ENCODE measurements at places on chromosomes 6 and 20.

DNA sequence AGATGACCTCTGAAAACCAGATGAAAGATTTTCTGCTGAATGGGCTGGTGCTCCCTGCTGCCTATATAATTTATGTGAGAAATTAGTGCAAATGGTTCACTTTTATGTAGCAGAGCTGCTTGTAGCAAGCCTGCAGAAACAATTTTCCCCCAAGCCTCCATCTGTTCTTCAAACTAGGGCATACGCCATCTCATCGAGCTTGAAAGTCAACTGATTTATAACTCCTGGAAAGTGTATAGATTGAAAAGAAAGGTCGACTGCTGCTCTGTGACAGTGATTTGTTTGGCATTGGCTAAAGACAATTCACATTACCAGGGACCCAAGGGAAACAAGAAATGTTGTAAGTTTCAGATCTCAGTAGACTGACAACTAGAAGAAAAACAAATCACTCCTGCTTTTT lies 93.3 kb downstream of the PACRG start:
- no peak for DNase-seq

DNA sequence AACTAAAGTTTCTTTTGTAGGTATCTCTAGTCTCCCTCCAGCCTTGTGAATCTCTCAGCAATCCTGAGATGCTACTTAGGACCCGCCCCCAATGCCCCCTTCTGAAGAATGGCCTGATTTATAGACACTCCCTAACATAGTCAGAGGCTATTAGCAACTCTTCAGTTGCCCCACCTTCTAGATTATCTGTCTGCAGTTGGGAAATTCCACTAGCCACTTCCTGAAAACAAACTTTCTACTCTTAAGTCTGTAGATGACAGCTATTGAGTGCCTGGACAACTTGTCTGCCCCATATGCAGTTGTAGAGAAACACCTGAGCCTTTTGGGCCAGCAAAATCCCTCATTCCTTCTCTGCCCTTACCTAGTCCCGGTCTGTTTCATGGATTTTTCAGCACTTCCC lies 188.2 kb upstream of the PREP start:
- peak; percentile 43 for DNase-seq

- peak; percentile 31 for DNase-seq
These were observed 168.9 kb upstream of the CENPW start for GRCh38 chr6:126170978-126171382.

- no peak for DNase-seq
These were observed 67.0 kb downstream of the ABHD12 start for GRCh38 chr20:25323496-25324246.

DNA sequence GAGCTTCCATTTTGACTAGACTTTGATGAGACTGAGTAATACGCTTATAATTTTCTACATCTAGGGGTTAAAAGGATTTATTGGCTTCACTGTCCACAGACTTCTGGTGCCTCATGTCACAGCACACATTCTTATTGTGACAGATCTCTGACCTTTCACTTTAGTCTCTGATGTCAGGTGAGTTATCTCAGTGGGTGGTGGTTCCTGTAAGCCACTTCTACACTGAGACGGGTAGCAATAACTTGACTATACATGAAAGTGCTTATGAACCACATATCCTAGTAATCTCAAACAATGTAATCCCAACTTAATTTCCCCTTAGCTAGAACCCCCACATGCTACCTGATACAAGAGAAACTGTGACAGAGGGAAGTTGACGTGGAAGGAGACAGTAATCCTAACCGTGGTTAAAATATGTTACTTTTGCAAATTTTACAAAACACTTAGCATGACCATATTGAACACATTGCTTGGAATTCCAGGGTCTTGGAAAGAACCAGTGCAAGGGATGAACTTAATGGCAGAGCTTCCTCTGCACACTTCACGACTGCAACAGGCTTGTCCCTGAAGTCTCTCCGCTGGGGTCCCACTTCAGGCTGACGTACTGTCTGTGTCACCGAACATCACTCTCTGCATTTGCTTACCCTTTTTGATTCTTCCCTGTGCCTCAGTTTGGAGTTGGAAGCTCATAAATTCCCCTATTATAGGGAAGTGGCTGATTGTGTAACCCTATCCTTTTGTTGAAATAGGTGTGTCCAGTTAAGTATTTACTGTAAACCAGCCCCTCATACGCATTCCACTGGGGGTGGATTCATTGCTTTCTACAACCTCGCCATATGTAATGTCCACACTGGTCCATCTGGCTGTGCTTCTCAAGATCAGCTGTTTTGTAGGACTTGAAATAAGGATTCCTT lies 6.4 kb upstream of the TRIM40 start:
- DNase-seq, result no peak

GRCh38 chr6:43793154-43793874 lies 23.3 kb downstream of the VEGFA start:
- DNase-seq, result no peak

GRCh38 chr20:3404402-3404801 lies 3.1 kb downstream of the DNAAF9 start:
- no peak for DNase-seq

- DNase-seq, result no peak
These were observed 11.8 kb upstream of the OPN5 start for GRCh38 chr6:47769982-47770381.

- DNase-seq, result no peak
These were observed 59.4 kb upstream of the PTGIS start for GRCh38 chr20:49627329-49627761.

- no peak for DNase-seq
These were observed 323.6 kb downstream of the CD83 start for GRCh38 chr6:14440940-14441781.

GRCh38 chr6:2035046-2035445 lies 210.4 kb downstream of the GMDS start:
- DNase-seq, result no peak

DNA sequence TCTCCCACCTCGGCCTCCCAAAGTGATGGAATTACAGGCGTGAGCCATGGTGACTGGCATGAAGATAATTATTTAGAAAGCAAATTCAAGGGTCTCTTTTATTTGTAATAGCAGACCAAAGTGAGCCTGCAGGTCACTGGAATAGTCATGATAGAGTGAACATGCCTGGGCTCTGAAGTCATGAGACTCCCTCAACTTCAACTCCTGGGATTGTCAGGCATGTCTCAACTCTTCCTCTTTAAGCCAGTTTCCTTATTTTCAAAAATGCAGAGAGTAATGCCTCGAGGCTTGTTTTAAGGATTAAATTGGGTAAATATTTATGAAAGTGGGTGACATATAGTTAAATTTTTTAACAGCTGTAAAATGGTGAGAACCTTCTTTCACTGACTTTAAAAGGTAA lies 22.7 kb upstream of the HECA start:
- DNase-seq, result no peak

DNA sequence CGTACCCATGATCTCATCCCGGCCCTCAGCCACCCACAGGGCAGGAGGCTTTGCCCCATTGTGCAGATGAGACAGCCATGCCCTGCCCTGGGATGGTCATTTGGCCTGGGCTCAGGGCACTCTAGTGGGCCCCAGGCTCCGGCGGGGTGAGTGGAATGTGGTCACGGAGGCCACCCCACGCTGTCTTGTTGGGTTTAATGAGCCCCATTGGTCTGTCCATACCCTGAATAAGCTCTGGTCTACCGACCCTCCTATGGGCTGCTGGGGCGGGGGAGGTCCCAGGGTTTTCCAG lies 50.6 kb downstream of the FGD2 start:
- DNase-seq, result no peak

- DNase-seq, result no peak
These were observed 14.5 kb downstream of the THBS2 start for GRCh38 chr6:169239181-169239580.

DNA sequence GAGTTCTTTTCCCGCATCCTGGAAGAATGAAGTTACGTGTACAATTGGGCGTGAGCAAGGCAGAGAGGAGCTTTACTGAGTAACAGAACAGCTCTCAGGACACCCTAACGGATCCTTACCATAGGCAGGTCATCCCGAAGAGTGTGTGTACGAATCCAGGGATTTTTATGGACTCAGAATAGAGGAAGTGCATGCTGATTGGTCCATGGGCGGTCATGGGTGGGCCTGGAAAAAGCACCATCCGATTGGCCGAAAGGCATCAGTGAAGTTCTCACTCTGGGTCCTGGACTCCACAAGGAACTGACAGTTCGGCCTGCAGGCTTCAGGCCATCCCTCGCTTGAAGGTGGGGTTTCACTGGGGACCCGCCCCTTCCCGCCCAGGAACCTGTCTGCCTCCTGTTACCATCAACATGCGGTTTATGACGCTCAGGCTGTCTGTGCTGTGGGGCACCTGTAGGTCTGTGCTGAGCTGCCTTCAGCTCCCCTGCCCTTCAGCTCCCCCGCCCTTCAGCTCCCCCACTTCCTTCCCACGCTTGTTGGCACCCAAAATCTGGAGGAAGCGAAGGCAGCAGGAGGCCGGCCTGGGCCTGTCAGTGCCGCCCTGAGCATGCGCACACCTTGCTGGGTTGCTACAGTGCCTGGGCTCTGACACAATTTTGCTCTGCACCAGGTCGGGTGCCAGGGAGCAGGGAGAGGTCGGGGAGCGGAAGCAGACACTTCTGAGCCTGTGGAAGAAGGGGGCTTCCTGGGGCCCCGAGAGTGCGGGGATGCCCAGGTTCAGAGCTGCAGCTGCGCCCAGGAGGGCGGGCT lies 57.9 kb upstream of the MANEA start:
- no peak for DNase-seq

DNA sequence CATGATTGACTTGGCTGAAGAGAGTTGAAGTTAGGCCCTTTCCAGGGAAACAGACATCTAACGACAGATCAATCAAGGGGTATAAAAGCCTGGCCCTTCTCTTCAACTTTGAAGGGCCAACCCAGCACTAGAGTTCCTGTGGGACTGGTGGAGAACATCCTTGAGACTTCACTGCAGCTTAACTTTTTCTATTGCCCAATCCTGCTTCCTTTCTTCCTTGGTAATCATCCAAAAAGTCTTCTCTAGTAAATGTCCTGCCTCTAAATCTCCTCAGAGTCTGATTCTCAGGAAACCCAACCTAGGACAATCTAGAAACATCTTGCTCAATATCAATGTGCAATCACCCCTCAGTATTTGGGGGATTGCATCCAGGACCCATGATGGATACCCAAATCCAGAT lies 1.9 kb downstream of the MKKS start:
- DNase-seq, result no peak

DNA sequence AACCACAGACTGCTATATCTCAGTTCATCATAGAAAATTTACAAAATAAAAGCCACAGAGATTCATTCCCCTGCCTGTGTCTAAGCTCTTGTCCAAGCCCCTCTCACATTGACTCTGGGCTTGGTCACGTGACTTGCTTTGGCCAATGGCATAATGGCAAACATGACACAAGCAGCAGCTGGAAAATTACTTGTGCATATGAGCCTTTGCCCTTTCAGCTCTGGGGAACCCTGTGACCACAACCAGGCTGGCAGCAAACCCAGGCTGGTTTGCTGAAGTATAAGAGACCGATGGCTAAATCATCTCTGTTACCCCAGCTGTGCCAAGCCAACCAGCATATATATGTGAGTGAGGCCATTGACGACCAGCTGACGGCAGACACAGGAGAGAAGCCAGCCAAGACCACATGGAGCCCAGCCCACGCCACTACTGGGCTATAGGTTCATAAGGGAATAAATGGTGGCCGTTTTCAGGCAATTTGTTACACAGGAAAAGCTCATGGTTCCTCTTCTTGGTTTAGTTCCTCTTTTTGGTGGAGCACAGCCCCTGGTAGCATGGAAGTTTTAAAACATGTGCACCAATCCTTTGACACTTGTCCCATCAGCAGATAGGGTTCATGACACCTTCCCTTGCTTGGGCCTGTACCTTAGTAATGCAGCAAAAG lies 31.8 kb upstream of the RSPO4 start:
- DNase-seq, result no peak

GRCh38 chr6:165662749-165663376 lies at the start of gene PDE10A:
Gene PDE10A, minus strand, starts transcription at chr6:165663241. Its CDS starts 430 bp downstream, at chr6:165662811.
- no peak for DNase-seq

- DNase-seq, result no peak
These were observed 28.0 kb downstream of the SYNE1 start for GRCh38 chr6:152609125-152609670.

GRCh38 chr20:47529840-47530239 lies 28.2 kb downstream of the NCOA3 start:
- DNase-seq, result no peak

- peak; percentile 76 for DNase-seq
These were observed 1.4 kb downstream of the BACH2 start for GRCh38 chr6:90294989-90295853.

- no peak for DNase-seq
These were observed 248.0 kb downstream of the ESR1 start for GRCh38 chr6:152055517-152055916.

DNA sequence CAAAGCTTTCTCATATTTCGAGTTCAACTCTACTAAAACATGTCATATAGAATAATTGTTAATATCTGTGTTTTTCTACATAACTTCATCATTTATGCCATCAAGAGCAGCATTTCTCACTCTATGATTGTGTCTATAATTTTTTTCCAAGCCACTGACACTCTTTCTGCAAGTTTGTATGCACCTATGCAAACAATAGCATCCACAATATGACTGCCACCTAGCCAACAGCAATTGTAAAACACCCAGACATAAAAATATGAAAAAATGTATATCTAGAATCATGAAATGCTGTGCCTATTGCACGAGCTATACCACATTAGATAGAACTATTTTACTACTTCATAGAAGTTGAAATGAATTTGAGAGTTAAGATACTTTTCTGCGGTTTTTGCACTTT lies 286.5 kb upstream of the MARCKS start:
- no peak for DNase-seq

GRCh38 chr6:136076496-136076895 lies 173.6 kb downstream of the MTFR2 start:
- DNase-seq, result no peak

Measured in CD4-positive, alpha-beta T cell treated with Interleukin-1 beta for 1 hour (primary cell).